ENCODE measurements at places on chromosomes 7 and 10.

DNA sequence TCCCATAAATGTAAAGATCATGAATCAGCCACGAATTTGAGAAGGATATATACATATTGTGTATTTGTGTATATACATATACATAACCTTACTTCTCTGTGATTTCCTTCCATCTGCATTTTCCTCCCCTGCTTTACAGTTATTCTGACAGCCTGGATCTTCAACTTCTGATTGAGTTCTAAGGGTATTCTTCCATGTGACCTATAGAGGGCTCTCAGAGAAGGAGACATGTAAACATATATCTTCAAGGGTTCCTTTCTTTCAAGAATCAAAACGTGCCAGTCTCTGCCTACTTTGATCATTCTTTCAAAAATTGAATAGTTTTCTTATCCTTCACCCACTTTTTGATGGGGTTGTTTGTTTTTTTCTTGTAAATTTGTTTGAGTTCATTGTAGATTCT is 453.7 kb upstream of the POT1 start:
- DNase-seq, result no peak

GRCh38 chr10:95755511-95756004 is 405 bp upstream of the ENTPD1 start:
- DNase-seq, result no peak

GRCh38 chr7:116399819-116400218 is 99.7 kb upstream of the CAV2 start:
- peak; percentile 92 for DNase-seq

DNA sequence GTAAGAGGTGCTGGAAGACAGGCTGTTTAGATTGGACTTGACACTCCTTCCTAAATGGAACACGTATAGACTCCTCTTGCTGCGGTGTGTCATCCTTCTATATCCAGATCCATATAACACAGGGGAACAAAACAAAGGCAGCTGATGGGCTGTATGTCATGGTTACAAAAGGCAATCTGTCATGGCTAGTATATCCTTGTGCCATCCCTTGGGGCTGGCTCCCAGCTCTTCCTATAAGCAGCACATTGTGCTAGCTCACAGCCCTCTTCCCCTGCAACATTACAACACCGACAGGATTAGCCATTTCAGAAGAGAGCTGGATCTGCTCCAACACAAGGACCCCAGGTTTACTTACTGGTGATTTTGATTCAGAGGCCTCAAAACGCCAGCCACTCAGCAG is 15.3 kb downstream of the LIPK start:
- no peak for DNase-seq

DNA sequence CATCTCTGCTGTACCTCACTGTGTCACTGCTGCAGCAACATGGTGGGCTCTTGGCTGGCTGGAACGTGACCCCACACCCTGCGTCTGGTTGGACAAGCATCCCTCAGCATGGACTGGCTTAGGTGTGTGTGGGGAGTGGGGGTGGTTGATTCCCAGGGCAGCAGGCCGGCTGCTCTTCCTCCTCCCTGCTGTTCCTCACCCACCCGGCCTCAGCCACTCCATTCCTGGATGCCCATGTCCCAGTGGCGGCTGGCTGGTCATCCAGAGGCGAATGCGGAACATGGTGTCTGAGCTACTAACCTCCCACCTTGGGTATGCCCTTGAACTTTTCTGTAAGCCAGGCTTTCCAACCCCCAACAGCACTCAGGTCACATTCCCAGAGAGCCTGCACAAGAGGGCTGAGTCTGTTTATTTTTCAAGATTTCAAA is 81.2 kb downstream of the GRK5 start:
- no peak for DNase-seq

DNA sequence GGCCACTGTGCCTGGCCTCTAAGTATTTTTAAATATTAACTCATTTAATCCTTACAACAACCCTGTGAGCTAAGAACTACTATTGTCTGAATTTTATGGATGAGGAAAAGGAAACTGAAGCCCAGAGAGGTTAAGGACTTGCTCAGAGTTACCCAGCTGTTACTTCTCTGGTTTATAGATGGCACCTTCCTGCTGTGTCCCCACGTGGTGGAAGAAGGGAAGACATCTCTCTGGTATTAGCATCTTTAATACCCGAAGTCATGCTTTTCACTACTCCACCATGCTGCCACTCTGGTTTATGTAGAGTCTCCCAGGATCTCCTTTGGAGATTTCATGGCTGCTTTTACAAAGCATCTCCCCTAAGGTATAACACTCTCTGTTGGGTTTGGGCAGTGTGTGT is 105.5 kb upstream of the MKLN1 start:
- DNase-seq, result no peak

GRCh38 chr10:123759501-123760031 is 93.4 kb downstream of the GPR26 start:
- no peak for DNase-seq

GRCh38 chr7:158133515-158134271 is 453.9 kb downstream of the PTPRN2 start:
- DNase-seq, result no peak

- DNase-seq, result no peak
Measured at GRCh38 chr10:32953277-32953927, 4.6 kb downstream of the ITGB1 start.

DNA sequence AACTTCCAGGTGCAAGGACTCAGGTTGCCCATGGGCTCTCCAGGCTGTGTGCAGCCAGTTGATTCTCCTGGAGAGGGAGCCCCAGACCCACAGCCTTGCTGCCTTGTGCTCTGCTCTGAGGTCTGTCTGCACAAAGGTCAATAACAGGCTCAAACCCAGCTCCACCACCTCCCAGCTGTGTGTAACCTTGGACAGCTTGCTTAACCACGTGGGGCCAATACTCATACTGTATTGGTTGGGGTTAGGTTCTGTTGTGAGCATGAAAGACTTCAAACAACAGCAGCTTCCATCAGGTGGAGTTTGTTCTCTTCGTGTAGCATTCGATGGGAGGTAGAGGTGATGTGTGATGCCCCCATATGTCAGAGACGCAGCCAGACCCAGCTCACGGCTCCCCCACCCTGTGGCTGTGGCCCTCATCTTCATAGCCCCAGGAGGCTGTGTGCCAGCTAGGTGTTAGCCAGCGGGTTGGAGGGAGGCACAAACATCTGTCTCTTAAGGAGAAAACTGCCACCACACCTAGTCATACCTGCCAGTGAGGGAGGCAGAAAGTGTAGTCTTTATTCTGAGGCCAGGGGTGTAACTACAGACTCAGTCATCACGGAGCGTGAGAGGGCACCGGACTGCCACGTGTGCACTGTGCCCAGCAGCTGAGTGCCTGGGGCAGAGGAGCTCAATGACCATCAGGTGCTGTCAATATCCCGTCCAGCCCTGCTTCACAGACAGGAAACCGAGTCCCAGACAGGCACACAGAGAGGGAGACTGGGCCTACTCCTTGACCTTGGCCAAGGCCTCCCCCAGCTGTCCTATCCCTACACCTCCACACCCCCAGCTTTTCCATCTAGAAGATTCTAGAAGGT is 8.1 kb upstream of the POLD2 start:
- DNase-seq, result no peak

- DNase-seq, result no peak
Measured at GRCh38 chr10:112239347-112239746, 43.9 kb upstream of the TECTB start.

DNA sequence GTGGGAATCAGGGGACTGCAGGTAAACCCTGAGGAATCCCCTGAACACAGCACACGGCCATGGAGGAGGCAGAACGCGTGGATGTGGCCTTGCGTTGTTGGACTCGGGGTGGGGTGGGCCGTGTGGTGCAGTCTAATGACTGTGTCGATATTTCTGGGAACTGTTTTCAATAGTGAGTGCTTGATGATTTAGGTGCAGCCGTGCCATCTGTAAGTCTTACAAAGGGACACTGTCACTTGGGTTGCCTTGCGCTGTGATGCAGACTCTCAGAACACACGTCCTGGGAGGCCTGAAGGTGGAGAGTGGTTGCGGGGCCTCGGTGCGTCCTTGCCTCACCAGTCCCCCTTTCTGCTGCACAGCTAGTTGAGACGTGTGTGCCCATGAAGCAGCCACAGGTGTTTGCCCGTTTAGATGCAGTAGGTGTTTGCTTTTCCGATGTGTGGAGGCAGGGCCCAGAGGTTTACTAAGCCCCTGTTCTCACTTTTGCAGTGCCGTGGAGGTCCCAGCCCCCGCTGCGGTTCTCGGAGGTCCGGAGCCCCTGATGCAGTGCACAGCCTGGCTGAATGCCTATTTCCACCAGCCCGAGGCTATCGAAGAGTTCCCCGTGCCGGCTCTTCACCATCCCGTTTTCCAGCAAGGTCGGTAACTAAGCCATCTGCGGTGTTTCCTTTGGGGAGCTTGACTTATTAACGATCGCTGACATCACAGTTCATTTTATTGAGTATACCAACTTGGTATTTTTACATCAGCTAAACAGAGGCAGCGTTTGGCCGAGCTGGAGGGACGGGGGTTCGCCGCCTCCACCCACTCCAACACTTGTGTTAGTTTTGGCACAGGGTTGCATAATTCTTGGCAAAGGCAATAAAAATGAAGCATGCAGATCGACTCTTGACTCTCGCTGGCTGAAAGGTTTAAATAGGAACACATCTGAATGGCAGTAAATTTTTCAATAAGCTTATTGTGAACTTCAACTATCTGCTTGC is 240.7 kb downstream of the MGMT start:
- peak; percentile 3 for DNase-seq
